D341Med (cell line): ENCODE measurements at places on chromosomes 7 and 10.

- no peak for DNase-seq
These were observed 45.3 kb upstream of the OSBPL3 start for GRCh38 chr7:25025218-25025671.

DNA sequence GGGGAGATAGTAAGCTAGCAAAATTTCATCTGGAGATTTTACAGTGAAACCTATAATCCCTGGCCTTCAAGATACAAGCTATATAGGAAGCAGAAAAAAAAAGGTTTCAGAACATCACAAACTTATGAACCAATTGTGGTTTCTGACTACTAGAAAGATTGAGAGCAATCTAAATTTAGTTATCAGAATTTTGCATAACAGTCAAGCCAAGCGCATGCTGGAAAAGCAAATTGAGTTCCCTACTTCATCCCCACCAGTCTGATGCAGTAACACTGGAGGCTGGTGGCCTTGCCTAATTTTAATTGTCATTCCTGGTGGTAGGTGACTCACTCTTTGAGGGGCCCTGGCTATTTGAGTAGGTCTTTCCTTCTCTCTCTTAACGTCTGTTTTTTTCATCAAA lies 46.3 kb upstream of the ELMO1 start:
- no peak for DNase-seq

GRCh38 chr7:69739190-69739589 lies 140.9 kb downstream of the AUTS2 start:
- DNase-seq, result no peak

DNA sequence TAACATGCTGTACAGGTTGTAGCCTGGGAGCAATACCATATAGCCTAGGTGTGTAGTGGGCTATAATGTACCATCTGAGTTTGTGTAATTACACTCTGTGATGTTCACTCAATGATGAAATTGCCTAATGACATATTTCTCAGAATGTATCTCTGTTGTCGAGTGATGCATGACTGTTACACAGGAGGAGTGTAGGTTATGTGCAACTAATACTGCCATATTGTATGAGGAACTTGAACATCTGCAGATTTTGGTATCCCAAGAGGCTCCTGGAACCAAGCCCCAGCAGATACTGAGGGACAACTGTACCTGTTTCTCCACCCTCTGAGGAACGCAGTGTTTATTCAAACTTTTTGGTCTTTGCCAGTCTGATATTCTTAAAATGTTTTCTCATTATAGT lies 38.6 kb downstream of the NACAD start:
- DNase-seq, result no peak

- no peak for DNase-seq
These were observed 87.9 kb downstream of the RNF216 start for GRCh38 chr7:5693529-5693928.

DNA sequence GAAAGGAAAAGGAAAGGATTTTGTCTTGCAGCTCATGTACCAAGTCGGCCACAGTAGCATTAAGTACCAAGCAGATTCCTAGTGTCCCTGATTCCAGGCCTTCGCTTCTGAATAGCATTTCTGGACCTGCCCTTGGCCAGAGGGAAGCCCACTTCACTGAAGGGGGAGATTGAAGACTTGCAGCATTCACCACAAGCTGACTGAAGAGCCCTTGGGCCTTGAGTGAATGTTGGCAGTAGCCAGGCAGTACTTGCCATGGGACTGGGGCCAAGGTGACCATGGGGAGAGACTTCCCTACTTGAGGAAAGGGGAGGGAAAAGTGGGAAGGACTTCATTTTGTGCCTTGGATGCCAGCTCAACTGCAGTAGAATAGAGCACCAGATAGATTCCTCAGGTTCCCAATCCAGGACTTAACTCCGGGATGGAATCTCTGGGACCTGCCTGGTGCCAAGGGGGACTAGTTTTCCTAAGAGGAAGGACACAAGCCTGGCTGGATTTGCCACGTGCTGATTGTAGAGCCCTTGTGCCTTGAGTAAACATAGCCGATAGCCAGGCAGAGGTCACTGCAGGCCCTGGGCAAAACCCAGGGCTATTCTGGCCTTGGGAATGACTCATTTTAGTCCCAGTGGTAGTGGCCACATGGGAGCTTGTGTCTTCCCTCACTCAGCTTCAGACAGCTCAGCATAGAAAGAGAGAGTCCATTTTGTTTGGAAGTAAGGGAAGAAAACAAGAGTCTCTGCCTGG lies 141.7 kb upstream of the KCND2 start:
- no peak for DNase-seq

- DNase-seq, result peak; percentile 21
These were observed 14.3 kb downstream of the AQP1 start for GRCh38 chr7:30925913-30926312.

DNA sequence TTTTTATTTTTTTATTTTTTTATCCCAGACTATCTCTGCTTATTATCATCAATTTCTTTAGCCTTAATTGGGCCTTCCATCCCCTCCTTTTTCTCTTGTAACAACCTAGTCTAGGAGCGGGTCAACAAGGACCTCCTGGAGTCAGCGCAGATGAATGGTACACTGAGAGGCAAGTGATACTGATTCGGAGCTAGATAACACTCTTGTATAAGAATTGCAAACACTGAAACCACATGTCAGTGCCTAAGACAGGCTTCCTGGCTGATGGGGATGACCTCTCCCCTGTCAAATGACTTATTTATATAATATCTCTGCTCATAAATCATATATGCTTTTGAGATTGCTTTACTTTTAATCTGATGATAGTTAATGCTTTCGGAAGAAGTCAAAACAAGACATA lies 22.7 kb downstream of the BPGM start:
- no peak for DNase-seq

- DNase-seq, result no peak
These were observed 71.8 kb downstream of the ARHGAP21 start for GRCh38 chr10:24651923-24652322.

DNA sequence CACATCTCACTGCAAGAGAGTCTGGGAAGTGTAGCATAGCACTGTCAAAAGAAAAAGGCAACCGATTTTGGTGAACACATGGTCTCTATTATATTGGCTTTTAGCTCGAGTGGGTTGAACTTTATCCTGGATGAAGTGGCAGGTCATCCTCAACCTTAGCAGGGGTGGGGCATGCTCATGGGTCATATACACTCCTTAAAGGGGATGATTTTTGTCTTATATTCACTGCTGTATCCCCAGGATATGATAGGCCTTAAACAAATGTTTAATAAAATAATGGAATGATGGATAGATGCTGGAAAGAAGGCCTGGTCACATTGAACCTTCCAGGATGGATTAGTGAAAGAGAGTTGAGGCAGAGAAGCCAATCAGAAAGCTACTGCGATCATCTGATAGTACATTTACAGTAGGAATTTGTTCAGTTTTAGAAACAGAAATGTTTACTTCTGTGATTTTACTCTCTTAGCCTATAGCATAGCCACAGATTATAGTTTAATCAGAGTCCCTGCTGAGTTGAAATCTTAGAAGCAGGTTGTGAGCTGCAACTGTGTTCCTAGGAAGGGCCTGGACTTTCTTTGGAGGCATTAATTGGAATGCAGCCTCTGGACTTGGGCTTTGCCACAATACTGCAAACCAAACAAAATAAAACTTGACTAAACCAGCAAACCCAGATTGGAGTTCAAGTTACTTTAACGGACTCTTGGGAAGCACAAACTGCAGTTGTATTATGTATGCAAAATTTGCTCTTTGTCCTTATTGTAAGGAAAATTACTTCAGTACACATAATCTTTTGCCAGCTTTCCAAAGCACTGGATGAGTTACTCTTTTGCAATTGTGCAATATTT lies 138.3 kb downstream of the BMPER start:
- DNase-seq, result no peak

DNA sequence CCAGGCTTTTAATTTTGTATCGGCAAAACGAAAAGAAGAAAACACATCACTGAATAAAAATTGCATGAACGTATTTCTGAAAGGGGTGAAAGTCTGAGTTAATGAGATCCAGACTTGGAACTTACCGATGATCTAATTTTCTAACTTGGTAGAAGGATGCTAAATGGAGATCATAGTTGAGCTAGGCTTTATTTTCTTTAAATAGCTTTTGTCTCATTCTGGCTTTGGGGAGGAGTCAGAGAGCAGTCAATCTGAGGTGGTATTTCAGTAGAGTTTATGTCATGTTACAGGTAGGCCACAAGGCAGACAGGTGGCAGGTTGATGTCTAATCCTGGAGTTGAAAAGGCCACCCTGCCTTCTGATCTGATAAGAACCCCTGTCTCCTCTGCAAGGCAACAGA lies 161.9 kb downstream of the KIAA1217 start:
- DNase-seq, result no peak

- no peak for DNase-seq
These were observed 66.2 kb upstream of the CCNY start for GRCh38 chr10:35270100-35270499.

GRCh38 chr7:73438547-73439409 lies 5.2 kb downstream of the FZD9 start:
- DNase-seq, result no peak

DNA sequence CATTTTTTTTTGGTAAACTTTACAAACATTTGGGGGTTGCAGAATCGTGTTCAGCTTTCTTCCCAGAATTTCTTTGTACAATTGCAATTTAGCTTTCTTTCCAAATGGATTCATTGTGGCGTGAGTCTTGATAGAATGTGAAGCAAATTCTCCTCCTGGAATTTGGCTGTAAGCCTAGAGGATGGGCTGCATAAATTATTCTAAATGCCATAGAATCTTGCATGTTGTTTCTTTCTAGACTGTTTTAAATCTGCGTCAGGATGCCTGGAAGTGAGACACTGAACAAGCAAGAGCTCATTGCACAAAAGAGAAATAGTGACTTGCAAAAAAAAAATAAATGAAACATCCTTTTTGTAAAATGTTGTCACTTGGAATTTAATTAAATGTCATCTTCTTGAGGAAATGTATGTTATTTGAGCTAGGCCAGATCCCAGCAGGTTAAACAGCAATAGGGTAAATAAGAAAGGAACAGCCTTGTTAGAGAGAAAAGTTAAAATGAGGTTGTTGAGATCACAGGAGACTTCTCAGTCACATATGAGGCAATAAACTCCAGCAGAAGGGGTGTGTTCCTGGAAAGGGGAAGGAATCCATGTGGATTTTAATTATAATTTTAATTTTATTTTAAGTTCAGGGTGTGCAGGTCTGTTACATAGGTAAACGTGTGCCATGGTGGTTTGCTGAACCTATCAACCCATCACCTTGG lies 483.0 kb downstream of the PLXDC2 start:
- DNase-seq, result no peak

GRCh38 chr10:125543796-125544195 lies 139.2 kb downstream of the TEX36 start:
- no peak for DNase-seq

DNA sequence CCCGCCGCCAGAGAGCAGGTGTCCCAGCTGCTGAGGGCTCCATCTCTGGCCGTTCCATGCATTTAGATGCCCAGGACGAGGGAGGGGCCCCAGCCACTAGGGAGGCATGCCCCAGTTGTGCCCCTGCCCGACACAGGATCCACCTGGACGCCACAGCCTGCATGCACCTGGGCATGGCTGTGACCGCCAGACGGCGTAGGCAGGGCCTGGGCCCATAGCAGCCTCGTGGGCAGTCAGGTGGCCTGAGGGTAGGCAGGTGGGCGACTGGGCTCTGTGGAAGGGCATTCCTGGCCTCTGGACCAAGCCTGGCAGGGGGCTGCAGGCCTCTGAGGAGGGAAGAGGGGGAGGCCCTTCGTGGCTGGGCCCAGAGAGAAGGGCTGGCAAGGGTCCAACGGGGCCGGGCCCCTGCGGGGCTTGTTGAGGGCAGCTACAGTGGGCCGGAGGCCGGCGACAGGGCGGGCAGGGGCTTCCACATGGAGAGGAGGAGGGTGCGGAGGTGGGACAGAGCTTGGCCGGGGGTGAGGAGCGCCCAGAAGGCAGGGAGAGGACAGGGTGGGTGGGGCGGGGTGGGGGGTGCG lies 76.0 kb upstream of the NKX6-2 start:
- DNase-seq, result peak; percentile 7

DNA sequence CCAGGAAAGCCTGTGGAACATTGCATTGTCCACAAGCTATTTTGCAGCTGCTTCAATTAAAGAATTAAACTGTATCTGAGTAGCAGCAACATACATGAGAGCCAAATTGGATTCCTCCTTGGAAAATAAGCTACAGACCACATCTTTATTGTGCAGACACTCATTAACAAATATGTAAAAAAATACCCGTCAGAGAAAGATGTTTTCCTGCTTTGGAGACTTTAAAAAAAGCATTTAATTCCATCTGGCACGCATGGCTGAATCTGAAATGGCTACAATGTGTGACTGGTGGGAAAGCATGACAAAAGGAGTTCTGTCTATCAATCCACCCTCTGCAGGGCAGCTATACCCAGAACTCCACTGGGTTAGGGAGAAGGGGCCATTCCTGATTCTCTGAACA lies 73.1 kb upstream of the HPS1 start:
- no peak for DNase-seq

GRCh38 chr7:88344271-88344670 lies 37.6 kb upstream of the STEAP4 start:
- DNase-seq, result no peak

DNA sequence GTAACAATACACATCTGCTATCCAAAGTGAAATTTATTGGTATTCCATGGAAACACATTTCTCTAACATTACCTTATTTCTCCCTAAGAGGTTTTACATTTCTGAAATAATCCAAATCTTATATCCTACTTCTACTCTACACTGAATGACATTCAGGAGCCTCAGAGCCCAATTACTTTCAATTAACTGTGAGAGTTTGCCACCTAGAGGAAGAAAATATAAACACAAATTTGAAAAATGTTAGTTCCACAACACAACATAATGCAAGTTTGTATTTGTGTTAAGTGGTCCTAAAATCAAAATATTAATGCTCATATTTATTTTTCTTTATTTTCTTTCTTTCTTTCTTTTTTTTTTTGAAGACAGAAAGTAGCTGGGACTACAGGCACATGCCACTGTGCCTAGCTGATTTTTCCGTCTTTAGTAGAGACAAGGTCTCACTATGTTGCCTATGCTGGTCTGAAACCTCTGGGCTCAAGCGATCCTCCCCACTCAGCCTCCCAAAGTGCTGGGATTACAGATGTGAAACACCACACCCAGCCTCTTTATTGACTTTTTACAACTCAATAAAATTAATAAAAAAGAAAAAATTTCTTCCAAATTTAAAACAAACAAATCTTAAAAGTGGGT lies 46.0 kb downstream of the ATAD1 start:
- DNase-seq, result peak; percentile 14
